Motor neuron (in vitro differentiated cells): ENCODE measurements at places on chromosomes 6 and 20. TPM values are rescaled to one million over a fixed set of nuclear protein-coding genes. Genes with fewer than 3 reads are reported as not detected.

SPATA2 gene
- 6.6 and 9.4 TPM in 2 replicates for total RNA-seq

LY86 gene
- total RNA-seq, result not detected in 2 replicates

COL19A1 gene
- total RNA-seq, result 0.45 and 1.5 TPM in 2 replicates

SERINC1 gene
- 233 and 254 TPM in 2 replicates for total RNA-seq

BPIFA1 gene
- total RNA-seq, result not detected in 2 replicates

BMP2 gene
- total RNA-seq, result 25.2 and 25.4 TPM in 2 replicates

GPRC6A gene
- total RNA-seq, result not detected in 2 replicates

OVOL2 gene
- not detected in 2 replicates for total RNA-seq

MTFR2 gene
- total RNA-seq, result 0.86 and 2.0 TPM in 2 replicates

ZNF311 gene
- total RNA-seq, result 3.5 and 4.2 TPM in 2 replicates

TRIM10 gene
- 0.13 TPM in 1 of 2 replicates, not detected in the other for total RNA-seq

FYN gene
- 159 and 176 TPM in 2 replicates for total RNA-seq

DNA sequence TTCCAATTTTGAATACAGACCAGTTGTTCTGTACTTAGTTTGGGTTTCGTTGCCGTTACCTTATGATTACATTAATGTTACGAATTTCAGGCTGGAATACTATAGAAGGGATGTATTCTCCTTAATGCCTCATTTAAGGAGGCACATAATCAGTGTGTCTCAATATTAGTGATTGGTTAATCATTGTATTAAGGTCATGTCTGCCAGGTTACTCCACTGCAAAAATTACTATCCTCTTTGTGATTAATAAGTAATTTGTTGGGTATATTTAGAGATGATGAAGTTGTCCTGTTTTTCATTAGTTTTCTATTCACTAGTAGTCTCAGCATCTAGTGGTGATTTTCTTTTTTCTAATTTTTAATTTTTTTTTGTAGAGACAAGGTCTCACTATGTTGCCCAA, 66.3 kb downstream of the CBFA2T2 start:
- ATAC-seq, result no peak

DNA sequence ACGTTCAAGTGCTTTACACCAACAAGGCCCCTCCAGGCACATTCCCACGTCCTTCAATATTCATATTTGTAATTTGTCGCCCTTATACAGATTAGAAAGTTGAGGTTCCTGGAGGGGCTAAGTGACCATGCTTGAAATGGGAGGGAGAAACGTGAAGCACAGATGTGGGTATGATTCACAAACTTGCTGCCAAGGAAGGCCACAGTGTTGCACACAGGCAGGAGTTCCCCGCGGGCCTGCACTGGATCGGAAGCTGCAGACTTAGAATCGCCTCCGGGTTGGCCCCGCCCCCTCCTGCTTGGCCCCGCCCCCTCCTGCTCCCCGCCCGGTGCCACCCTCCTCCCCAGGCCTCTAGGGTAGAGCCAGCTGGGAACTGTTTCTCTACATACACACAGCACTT, 58.2 kb upstream of the QKI start:
- peak; percentile 77 for ATAC-seq

- ATAC-seq, result no peak
Observed at GRCh38 chr6:170075659-170076223, 215.1 kb downstream of the DLL1 start.

DNA sequence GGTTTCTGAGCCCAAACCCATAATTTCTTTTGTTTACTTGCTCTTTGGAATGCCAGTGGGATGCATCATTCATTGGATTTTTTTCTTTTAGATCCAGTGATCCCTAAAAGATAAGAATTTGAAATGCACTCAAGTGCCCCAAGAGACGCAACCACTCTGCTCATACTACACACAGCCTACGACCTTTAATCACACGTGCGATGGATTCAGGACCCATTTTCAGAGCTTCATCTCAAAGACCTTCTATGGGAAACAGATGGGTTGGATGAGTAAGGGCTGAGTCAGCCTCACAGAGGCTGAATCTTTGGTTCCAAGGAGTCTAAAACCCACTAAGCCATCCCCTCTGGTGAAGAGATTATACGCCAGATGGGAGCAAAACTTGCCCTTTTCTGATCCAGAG, 265.5 kb upstream of the EXOC2 start:
- ATAC-seq, result no peak

DNA sequence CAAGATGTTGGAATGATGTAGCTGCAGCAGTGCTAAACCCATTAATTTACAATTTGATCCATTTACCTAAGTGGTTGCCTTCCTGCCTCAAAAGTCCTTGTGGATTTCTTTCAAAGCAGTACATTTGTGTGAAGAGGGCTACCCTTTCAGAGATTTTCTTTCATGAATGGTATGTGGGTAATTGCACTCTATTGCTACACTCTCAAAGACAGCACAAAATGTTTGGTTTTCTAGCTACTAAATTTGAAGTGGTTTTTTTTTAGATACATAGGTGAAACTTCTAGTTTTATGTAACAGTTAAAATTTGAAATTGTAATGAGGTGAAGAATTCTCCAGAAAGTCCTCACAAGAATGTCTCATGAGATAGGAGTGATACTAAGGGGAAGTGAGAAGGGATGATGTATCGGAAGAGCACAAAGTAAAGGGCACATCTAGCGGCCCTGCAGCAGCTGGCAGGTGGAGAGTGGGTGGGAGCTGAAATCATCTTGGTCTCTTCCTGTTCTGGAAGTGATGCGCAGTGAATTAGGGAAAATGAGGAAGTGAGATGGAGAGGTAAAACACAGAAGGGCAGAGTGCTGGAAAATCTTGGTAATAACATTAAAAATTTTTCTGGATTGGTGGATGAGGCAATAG, 236.8 kb upstream of the MAN1A1 start:
- no peak for ATAC-seq

- no peak for ATAC-seq
Observed at GRCh38 chr20:35883336-35883777, 70.9 kb downstream of the SCAND1 start.

DNA sequence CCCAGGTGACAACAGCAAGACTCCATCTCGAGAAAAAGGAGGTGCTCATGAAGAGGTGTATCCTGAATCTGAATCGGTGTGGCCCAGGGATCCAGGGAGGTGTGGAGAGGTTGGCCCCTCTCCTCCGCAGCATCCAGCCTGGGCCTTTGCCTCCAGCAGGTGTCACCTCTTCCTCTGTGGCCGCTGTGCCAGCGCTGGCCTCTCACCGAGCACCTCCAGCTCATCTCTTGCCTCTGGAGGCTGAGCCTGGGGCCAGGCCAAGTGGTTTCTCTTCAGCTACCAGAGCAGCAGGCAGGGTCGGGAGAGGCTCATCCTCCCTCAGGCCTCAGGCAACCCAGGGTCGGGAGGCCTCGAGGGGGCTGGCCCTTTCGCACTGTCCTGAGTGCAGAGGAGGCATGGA, 1.2 kb upstream of the COL20A1 start:
- ATAC-seq, result no peak

DNA sequence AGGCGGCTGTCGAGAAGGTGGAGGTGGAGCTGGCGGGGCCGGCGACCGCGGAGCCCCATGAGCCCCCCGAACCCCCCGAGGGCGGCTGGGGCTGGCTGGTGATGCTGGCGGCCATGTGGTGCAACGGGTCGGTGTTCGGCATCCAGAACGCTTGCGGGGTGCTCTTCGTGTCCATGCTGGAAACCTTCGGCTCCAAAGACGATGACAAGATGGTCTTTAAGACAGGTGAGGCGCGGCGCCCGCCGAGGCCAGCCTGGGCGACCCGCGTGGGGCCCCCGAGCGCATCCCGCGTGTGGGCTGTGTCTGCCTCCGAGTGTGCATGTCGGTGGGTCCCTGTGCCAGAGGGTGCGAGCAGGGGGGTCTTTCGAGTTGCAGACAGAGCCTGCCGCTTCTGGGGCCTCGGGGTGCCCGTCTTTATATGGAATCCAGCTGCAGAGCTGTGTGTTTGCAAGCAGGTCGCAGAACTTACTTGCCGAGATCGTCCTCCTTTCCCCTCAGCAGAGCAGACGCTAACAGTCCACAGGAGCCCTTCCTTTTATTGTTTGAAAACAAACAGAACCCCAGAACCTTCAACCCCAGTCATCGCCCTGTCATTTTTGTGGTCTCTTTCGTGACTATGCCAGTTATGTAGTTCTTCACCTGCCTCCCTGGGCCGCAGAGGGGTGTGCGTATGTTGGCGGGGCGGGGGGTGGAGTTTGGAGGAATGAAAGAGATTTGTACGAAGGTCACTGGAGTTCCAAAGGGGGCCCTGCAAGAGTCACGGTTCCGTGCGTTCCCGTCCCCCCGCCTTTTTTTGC, 766 bp downstream of the SLC16A10 start:
- peak; percentile 25 for ATAC-seq

- peak; percentile 99 for ATAC-seq
Observed at GRCh38 chr6:30626484-30627366, at the start of gene ATAT1. ATAT1 (plus strand) TSS chr6:30626874.

- ATAC-seq, result no peak
Observed at GRCh38 chr6:40819182-40819834, 219.7 kb downstream of the UNC5CL start.

DNA sequence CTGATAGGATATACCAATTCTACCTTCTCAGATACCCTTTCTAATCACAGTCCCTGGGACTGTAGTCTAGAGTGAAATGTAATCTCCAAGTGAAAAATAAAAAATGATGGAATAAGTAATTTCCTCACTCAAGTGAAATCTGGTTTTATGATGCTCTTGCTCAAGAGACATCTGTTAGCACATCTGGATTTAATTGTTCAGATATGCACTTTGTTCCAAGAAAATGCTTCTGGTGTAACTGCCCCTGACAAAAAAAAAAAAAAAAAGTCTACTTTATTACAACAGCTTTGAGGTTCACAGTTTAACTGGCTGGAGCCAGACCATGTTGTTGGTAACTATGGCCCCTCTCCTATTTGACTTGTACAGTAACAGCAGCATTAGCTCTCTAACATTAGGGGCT, 251.8 kb downstream of the BTBD9 start:
- ATAC-seq, result peak; percentile 37

GRCh38 chr6:81981812-81982211, 229.3 kb upstream of the TENT5A start:
- no peak for ATAC-seq

DNA sequence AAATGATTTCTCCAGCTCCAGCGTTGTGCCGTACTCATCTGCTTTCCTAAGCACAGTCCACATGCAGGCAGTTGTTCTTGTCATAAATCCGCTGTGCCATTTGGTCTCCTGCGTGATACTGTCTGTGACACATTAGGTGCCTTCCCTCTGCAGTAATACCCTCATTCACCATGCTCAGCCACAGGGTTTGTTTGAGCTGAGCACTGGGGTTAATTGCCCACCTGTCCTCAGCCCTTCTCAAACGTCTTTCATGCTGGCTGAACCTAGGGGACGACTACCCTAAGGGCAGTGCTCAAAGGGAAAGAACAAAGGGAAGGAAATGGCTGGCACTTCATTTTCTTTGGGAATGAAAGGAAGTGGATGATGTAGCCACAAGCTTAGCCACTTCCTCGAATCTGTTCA, 64.2 kb upstream of the MYLIP start:
- ATAC-seq, result peak; percentile 96

- no peak for ATAC-seq
Observed at GRCh38 chr6:120077489-120077888, 727.9 kb upstream of the MAN1A1 start.

- no peak for ATAC-seq
Observed at GRCh38 chr6:90656325-90656724, 69.5 kb upstream of the MAP3K7 start.

DNA sequence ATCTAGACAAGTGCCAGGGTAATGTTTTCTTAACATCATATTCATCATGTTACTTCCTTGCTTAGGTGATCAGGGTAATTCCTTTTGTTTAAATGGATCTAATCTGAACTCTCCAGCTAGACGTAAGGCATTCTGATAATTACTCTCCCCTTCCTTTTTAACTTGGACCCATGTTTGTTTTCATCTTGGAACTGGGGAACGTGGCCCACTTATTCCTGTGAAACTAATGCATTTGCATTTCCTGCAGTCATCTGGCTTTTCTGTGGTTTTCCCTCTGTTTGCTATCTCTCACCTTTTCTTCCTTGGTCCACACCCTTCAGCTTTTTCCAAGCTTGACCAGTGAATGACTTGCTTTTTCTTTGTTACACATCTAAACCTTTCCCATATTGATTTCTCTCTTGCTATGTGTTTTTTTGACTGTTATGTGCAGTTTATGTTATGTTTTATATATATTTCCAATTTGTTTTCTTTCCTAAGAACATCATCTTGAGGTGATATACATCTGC, 33.3 kb downstream of the SLX4IP start:
- no peak for ATAC-seq

DNA sequence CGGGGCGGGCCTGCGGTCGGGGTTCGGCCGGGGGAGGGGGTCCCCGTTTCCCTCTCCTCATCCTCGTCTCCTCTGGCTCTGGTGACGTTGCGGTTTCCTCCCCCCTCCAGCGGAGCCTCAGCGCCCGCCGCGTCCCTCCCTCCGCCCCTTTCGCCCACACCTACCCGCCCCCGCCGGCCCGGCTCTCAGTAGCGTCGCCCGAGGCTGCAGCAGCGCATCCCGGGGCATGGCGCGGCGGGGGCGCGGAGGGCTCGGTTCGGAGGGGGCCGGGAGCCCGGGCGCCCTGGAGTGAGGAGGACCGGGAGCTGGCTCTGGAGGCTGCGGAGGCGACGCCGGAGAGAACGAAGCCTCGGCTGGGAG, at the start of gene DSE:
TSS of gene DSE (plus strand) at position 188 of the 360 bp plus-strand sequence. CDS start 28,304 bp downstream, outside the sequence.
- peak; percentile 87 for ATAC-seq

- no peak for ATAC-seq
Observed at GRCh38 chr6:163337958-163338357, 76.6 kb upstream of the QKI start.

- no peak for ATAC-seq
Observed at GRCh38 chr6:72287801-72288200, 334.1 kb upstream of the KCNQ5 start.

- ATAC-seq, result peak; percentile 98
Observed at GRCh38 chr20:17343656-17344452, 117.0 kb downstream of the PCSK2 start.

DNA sequence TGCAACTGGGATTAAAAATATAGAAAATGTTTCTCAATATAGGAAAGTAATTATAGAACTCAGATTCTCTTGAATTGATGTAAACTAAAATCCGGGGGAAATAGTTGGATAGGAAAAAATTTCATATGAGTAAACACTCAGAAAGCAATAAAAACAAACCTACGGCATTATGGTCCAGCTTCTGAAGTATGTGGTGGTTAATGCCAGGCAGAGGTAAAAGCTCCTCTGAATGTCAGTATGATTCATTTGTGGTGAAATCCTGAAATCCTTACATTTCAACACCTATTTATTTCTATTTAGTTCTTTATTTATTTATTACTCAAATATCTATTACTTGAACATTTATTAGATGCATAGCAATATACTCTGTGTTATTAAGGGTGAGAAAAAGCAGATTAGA, 145.1 kb downstream of the RIMS1 start:
- ATAC-seq, result no peak
